Amygdala (tissue), 56 donors: ENCODE measurements at places on chromosomes 5 and 9.

GRCh38 chr9:38066914-38067858 is 1.8 kb downstream of the SHB start:
- DNase-seq = no peak

DNA sequence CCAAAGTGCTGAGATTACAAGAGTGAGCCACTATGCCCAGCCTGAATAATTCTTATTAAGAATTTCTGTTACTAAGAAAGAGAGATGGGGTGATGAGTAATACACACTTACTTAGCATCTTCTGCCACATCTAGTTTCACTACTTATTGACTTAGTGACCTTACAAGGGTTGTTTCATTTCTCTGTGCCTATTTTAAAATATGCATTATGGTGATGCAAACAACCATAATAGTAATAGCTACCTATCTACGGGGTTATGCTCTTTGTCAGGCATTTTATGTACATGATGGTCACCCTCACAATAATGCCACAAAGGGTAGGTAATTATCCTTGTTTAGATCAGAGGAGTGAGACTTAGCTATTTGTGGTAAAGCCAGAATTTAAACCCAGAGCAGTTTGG is 499.0 kb upstream of the SGCD start:
- DNase-seq = no peak

- DNase-seq = no peak
These were observed 795 bp downstream of the DAB2IP start for GRCh38 chr9:121652021-121652837.

- DNase-seq = no peak
These were observed 76.5 kb downstream of the WNK2 start for GRCh38 chr9:93260263-93261066.

GRCh38 chr5:66871651-66872050 is 275.5 kb downstream of the MAST4 start:
- DNase-seq = no peak

DNA sequence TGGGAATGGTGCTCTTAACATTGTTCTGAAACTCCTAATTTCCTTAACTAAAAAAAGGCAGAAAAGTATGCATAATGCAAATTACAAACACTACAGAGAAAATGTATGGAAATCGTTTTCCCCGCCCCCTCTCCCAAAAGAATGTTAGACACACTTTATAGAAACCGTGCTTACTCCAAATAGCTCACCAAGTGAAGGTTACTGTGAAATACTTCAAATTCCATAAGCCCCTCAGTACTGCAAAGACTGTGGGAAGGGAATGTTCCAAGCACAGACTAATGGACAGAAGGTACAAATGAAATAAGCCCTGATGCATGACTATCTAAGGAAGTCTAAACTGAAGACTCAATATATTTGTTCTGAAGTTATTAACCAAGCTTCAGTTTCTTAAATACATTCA is 12.5 kb downstream of the MAPKAP1 start:
- DNase-seq = no peak

DNA sequence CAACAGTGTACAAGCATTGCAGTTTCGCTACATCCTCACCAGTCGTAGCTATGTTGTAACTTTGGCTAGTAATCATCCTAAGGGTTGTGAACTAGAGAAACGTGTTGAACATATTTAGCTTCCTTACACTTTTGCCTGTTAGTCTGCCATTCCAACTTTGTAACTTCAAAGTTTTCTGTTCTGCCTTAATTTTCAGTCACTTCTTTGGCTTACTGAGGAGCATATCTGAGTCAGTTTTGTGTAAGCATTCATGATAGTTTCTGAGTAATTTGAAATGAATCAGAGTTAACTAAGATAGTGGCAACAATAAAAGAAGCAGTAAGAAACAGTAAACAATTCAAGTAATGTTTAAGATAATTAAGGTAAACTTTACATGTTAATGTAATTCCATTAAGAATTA is 58.9 kb upstream of the MCCC2 start:
- no peak for DNase-seq

DNA sequence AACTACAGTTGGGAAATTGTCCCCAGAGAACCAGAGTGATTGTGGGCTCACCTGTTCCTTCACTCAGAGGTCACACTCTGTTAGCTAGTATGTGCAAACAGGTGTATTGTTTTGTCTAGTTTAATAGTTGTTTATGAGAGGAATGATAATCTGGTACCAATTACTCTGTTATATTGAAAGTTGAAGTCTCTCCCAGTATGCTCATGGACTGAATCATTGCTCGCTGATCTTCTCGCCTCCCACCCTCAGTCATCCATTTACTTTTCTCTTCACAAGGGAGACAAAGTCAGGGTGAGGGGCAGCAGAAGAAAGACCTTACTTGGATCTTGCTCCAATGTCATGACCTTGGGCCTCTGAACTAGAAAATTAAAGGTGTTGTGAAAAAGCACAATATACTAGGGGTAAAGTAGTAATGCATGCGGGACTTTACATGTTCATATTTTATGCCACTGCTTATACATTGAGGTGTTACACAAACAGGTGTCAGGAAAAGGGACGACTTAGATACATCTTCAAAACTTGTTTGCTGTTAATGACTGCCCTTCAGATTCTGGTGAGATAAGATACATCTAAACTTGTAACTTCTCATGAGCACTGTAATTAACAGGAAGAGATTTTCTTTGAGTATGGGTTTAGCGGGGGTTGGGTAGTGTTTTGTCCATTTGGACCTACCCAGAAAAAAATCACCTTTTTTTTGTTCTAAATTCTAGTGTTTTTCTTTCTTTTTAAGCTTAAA is 36.9 kb downstream of the LNPEP start:
- DNase-seq = no peak

DNA sequence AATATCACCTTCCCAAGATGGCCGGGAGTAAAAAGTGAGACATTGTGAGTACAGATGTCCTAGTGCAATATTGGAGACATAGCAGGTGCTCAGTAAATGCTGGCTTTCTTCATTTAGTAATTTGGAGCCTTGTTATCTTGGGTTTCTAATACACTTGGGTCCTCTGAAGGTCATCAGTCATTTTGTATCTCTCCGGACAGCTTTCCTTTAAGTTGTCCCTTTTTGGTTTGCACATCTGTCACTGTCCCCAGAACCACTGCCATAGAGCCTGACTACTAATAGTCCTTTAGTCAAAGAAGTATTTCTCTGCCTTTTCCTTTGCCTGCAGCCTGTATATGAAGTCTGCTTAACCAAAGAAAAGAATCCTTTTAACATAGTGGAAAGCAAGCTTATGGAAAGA is 7.8 kb upstream of the ANGPTL2 start:
- no peak for DNase-seq

DNA sequence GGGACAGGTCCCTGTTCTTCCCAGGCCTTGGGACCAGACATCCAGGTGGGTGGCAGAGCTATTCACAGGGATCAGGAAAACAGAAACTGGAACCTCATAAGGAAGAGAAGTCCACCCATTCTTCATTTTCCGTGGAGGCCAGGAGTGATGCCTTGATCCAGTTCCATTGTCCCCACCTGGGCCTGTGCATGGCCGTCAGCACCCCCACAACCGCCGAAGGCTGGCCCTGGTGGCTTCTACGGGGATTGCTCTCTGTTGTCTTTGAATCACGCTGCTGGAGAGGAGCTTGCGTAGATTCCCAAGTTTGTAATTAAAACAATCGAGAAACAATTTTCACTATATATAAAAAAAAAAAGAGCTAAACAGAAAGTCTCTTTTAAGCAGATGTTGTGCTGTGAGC is 134.4 kb downstream of the MVB12B start:
- no peak for DNase-seq

- no peak for DNase-seq
These were observed 29.6 kb downstream of the C5orf58 start for GRCh38 chr5:170262061-170263045.

DNA sequence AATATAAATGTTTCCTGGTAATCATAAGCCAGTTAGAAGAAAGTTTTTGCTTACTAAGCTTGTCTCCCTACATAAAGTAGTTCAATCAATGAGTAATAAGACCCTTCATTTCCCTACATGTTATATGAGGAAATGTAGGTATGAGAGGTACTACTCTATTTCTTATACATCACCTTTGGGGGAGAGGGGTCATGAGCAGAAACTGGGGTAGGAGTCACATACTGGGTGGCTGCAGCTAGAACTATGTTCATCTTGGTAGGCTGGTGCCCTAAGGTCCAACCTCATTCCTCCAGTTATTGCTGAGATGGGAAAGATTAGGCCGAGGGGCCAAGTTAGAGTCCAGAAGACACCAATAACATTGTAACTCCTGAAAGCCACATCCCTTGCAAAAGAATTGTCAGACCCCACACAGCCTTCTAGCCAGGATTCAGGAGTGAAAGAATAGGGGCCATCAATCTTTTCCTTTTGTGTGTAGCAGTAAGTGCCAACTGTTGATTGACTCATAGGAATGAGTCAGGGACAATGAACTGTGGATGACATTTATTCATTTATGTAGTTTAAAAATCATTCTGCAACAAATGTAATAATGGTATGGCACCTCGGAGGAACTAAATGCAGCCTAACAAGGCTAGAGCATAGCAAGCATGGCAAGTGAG is 21.6 kb upstream of the SREK1 start:
- no peak for DNase-seq

DNA sequence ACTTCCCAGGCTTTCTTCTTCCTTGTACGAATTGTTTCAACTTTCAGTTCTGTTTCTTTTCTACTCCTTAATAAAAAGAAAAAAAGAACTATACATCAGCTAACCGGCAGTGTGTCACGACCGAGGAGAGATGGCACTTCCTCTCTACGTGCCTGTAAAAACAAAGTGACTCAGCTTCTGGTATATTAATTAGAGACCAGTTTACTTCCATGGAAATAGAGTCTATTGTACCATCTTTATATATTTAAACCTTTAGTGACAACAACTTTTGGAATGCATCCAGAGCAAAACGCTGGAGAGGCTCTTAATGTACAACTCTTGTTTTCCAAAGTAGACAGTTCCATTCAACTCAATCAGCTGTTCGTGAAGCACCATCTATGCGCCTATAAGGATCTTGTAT is 94.5 kb upstream of the LIFR start:
- no peak for DNase-seq

GRCh38 chr9:125504616-125505015 is 202.4 kb downstream of the MAPKAP1 start:
- no peak for DNase-seq

DNA sequence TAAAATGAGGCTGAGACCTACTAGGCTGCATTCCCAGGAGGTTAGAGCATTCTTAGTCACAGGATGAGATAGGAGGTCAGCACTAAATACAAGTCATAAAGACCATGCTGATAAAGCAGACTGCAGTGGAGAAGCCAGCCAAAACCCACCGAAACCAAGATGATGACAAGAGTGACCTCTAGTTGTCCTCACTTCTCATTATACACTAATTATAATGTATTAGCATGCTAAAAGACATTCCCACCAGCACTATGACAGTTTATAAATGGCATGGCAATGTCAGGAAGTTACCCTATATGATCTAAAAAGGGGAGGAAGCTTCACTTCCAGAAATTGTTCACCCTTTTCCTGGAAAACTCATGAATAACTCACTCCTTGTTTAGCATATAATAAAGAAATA is 88.6 kb downstream of the PLPPR1 start:
- no peak for DNase-seq

DNA sequence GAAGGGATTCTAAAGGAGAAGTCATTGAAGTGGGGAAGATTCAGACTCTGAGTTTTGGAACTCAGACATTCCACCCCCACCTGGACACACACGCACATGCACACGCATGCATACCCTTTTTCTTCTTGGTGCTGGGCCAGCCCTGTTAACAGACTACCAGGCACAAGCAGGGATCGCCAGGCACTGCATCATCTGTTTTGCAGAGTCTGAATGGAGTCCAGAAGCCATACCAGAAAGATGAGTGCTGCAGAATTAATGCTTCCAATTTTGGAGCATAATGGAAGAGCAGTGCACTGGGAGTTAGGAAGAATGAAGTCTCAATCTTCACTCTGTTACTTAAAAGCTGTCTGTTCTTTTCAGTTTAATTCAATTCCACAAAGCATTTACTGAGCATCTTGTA is 95.5 kb downstream of the PDE8B start:
- DNase-seq = no peak

DNA sequence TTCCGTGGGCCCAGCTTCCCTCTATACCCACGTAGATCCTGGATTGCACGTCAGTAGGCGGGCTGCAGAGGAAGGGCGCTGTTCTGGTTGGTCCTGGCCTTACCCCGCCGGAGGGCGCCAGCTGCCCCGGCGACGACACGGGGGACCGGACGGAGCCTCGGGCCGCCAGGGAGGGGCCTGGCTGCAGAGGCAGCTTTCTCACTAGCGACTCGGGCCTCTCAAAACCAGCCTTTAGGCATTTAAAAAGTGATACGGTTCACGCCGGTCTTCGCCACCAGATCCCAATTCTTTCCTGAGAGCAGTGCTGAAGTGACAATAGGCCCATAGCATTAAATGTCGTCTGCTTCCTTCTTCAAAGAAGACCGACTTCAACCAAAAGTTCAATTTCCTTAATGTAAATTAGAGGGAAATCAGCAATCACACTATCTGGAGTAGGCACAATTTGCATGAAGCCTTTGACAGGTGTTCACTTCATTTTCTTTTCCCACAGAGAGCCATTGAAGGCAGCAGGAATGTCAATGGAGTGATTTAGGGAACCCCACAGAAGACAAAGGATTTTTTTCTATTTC is 17.6 kb upstream of the UBE2D2 start:
- DNase-seq = peak; percentile 38

DNA sequence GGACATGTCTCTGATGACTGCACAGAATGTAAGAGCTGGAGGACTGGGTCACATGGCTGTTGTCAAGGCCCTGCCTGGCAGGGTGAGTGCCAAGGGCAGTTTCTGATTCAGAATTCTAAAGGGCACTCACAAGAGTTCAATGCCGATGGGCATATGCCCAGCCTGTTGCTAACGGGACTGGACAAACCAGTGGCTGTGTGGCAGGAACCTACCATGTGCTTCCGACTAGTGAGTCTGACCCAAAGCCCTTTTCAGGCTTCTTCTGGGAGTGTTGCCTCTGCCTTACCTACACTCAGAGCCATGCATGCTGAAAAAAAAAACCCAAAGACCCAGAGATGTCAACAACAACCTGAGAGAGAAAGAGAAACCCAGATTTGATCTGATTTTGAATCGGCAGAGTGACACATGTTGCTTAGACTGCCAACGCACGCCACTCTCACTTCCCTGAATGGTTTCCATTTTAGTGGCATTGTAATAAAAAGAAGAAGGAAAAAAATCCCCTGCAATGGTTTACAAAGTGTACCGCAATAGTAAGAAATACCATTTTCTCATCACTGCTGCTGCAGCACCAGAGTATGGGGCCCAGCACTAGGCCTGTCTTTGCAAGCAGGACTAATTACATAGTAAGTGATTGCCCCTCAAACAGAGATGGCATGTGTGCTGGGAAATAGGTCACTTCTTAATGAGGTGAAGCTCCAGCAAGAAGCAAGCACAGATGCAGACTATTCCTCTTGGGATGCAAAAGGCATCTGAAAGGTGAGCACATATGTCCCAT is 194.3 kb downstream of the PALM2AKAP2 start:
- peak; percentile 30 for DNase-seq

- no peak for DNase-seq
These were observed 148.0 kb downstream of the FGF1 start for GRCh38 chr5:142537938-142538337.

GRCh38 chr9:77392328-77392727 is 215.0 kb downstream of the VPS13A start:
- DNase-seq = no peak
